ENCODE measurements at places on chromosomes 6 and 20.

- DNase-seq = no peak
These were observed 14.4 kb upstream of the TFAP2B start for GRCh38 chr6:50804283-50804682.

GRCh38 chr6:129672881-129673631, 36.9 kb downstream of the ARHGAP18 start:
- DNase-seq = no peak

- no peak for DNase-seq
These were observed 222.4 kb downstream of the CBLN4 start for GRCh38 chr20:55782912-55783253.

DNA sequence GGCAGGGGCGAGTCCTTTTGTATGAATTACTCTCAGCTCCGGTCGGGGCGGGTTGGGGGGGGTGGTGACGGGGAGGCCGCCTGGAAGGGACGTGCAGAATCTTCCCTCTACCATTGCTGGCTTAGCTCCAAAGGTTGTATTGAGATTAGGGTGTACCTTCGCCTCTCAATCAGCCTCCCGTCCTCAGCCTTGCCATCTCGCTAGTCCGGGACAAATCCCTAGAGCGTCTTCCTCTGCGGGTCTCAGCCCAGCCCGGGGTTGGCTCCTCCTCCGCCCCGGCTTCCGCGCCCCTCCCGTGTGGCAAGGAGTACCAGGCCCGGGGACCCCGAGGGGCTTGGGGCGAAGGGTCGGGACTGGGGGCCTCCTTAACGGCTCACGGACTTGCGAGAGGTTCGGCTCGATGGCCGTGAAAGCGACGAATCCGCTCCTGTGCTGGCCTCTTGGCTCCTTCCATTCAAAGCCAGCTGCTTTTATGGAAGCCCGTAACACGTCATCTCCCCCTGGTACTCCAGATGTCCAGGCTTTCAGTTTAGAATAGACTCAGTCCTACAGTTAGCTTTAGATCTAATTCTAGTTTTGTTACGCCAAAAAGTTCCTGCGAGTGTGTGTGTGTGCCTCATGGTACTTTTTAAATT, 636 bp upstream of the EEF1A1 start:
- no peak for DNase-seq

- DNase-seq = no peak
These were observed 10.6 kb upstream of the FUCA2 start for GRCh38 chr6:143522039-143522600.

DNA sequence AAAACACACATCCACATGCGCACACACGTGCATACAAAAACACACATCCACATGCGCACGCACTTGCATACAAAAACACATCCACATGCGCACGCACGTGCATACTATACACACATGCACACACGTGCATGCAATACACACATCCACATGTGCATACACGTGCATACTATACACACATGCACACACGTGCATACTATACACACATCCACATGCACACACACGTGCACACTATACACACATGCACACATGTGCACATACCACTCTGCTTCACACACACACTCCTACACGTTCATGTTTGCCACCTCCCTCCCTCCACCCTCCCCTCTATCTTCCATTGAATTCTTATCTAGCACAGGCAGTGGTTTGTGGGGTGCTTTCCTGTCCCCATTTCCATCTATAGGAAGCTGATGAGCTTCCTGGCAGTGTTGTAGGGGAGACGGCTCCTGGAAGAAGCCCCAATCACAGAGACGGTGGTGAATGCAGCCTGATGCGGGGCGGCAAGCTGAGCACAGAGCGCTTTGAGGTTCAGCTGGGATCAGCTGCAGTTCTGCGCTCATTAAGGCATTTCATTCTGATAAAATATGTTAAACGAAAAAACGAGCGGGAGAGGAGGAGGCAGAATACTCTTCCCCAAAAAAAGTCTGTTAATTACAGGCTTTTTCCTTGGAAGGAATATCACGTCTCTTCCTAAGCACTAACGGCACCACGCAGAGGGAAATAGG, 287.7 kb downstream of the TAF4 start:
- no peak for DNase-seq

DNA sequence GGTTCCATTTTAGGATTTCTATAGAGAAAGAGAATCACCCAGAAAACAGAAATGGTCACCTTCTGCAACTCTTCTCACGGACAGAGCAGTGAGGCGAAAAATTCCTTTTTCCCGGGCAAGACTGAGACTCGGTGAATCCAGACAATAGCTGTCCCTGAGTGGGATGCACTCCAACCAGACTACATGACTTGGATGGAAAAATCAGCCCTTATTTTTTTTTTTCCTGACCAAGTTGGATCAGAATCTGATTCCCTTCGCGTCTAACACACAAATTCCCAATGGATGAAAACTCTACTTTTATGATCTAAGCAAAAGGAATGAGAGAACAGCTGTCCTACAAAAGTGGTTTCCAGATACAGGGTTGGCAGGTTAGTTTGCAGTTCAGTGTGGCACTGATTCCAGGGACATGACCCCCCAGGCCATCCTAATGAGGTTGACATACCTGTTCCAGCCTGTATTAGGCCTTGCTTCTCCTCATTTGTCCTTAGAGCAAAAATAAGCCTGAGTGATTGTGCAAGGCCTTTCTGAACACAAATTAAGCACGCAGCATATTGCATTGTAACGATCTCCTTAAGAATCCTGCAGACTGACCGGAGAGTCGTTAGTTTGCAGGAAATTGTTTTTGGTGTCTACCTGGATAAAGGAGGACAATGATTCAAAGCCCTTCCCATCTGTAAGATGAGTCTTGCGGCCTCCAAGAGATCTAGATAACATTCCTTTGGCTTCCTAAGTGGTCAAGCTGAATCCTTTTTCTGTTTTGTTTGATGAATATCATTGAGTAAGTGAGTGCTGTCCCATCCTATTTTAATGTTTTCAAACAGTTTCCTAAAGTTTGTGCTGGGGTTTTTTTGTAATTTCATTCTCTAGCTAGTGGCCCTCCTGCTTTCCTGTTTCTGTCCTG, 1.5 kb upstream of the NEDD9 start:
- no peak for DNase-seq

DNA sequence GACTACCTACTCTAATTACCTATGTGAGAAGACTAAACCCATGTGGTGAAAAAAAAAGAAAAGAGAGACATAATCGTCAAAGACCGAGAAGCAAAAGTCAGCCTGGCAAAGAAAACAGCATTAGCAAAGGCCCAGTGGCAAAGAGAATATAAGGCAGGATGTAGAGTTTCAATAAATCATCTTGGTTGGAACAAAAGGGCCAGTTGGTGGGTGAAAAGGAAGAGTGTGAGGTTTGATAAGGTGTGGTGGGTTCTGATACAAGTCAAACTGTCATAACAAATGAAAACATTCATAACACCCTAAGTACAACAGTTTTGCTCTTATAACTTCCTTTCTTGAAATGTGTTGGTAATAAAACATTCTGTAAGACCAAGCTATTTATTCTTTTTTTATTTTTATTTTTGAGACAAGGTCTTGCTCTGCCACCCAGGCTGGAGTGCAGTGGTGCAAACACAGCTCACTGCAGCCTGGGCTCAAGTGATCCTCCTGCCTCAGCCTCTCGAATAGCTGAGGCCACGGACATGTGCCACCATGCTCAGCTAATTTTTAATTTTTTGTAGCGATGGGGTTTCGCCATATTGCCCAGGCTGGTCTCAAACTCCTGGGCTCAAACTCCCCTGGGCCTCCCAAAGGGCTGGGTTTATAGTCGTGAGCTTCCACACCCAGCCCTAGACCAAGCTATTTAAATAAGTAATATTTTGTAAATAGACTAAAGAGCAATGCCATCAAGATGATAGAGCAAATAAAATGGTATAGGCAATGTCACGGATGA, 18.9 kb upstream of the GTF3C6 start:
- DNase-seq = no peak

Data from cortex of kidney (tissue), 1 donor.